ENCODE measurements at places on chromosomes 1 and 21. TPM values are rescaled to one million over a fixed set of nuclear protein-coding genes. Genes with fewer than 3 reads are reported as not detected.
A peak's percentile ranks its signal among the peaks of the same experiment; 100 is the strongest.

Gene HMGCS2
- not detected for total RNA-seq

Gene ACOT11
- 0.90 TPM for total RNA-seq

GRCh38 chr1:29238620-29239002 lies 2.3 kb downstream of the PTPRU start:
- peak overlapping the region; percentile 77 for H3K4me3 ChIP-seq
- no peaks in the 10 kb centered on the region for H3K27me3 ChIP-seq
- no peak for DNase-seq
- peak overlapping the region; percentile 77 for H3K27ac ChIP-seq
- H3K4me1 ChIP-seq: peaks cover 6% of the 10 kb centered on the region

Gene SV2A
- 0.33 TPM for total RNA-seq

GRCh38 chr1:210681158-210681557 lies 352.5 kb downstream of the HHAT start:
- no peaks in the 10 kb centered on the region for H3K4me1 ChIP-seq
- H3K27ac ChIP-seq: no peak overlapping the region
- no peaks in the 10 kb centered on the region for H3K36me3 ChIP-seq
- H3K4me3 ChIP-seq: no peak overlapping the region
- no peaks in the 10 kb centered on the region for H3K27me3 ChIP-seq

- H3K4me3 ChIP-seq: no peak overlapping the region
- peaks cover 21% of the 10 kb centered on the region for H3K27me3 ChIP-seq
- no peak overlapping the region for H3K27ac ChIP-seq
- no peak for DNase-seq
Measured at GRCh38 chr21:45572783-45573451, 30.7 kb upstream of the SLC19A1 start.

Gene AMY2A
- not detected for total RNA-seq

- H3K36me3 ChIP-seq: no peaks in the 10 kb centered on the region
- no peak overlapping the region for H3K4me3 ChIP-seq
- DNase-seq: no peak
- H3K27me3 ChIP-seq: no peaks in the 10 kb centered on the region
- peak overlapping the region; percentile 74 for H3K27ac ChIP-seq
Measured at GRCh38 chr1:2206813-2207487, 12.4 kb upstream of the FAAP20 start.

DNA sequence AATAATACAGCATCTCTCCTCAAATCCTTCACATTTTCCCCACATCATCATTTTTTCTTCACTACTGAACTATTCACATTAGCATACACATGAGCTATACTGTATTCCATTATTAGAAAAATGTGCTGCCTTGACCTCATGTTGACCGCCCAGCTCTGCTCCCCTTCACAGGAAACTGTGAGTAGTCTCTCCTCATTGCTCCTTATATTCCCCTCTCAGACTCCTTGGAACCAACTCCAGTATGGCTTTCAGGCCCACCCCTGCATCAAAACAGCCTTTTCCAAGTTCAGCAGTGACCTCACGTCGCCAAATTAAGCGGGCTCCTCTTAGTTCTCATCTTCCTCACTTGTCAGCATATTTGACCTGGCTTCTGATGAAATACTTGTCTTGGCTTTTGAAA lies 59.2 kb upstream of the SPAG17 start:
- DNase-seq: no peak
- H3K27me3 ChIP-seq: no peaks in the 10 kb centered on the region
- peaks cover 11% of the 10 kb centered on the region for H3K4me1 ChIP-seq
- no peaks in the 10 kb centered on the region for H3K36me3 ChIP-seq
- H3K27ac ChIP-seq: no peak overlapping the region
- no peak overlapping the region for H3K4me3 ChIP-seq

DNA sequence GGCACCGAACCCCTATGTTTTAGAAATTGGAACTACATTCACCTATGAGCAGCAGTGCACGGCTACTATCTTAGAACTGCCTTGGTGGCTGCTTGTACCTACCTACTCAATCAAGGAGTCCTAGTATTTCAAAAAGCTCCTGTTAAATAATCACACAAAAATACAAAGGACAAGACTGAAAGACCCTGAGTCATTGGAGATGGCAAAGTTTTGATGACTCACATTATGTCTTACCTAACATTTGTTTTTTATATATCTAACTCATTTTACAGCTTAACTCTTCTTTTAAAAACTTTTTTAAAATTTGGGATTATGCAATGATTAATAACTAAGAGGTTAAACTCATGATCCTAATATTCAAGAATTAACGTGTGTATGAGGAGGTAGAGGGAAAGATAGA lies 1206.0 kb upstream of the TMPRSS15 start:
- DNase-seq: no peak
- no peaks in the 10 kb centered on the region for H3K36me3 ChIP-seq
- no peak overlapping the region for H3K27ac ChIP-seq
- no peaks in the 10 kb centered on the region for H3K27me3 ChIP-seq

- H3K4me3 ChIP-seq: no peak overlapping the region
- H3K27ac ChIP-seq: no peak overlapping the region
- no peaks in the 10 kb centered on the region for H3K36me3 ChIP-seq
- H3K4me1 ChIP-seq: no peaks in the 10 kb centered on the region
Measured at GRCh38 chr21:35448876-35449599, 399.9 kb upstream of the RUNX1 start.

Gene DCDC2B
- not detected for total RNA-seq

Gene CELA2B
- total RNA-seq: not detected

- no peak for DNase-seq
- no peak overlapping the region for H3K4me3 ChIP-seq
- H3K27ac ChIP-seq: no peak overlapping the region
Measured at GRCh38 chr1:62800825-62801306, 16.9 kb downstream of the ATG4C start.

- H3K27me3 ChIP-seq: no peaks in the 10 kb centered on the region
- no peak overlapping the region for H3K27ac ChIP-seq
- H3K4me1 ChIP-seq: no peaks in the 10 kb centered on the region
- no peak overlapping the region for H3K4me3 ChIP-seq
Measured at GRCh38 chr1:62308606-62309005, 10.6 kb downstream of the KANK4 start.

DNA sequence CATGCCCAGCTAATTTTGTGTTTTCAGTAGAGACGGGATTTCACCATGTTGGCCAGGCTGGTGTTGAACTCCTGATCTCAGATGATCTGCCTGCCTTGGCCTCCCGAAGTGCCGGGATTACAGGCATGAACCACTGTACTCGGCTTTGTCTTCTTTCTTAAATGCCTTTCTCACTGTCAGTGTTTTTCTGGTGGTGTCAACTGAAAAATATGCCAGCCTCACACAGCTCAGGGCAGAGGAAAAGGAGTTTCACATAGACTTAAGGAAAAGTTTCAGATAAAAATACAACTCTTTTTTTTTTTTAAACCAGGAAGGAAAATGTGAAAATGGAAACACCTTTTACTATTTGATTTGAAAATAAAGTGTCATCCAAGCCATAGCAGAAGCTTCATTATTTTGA lies 4.6 kb upstream of the MAB21L3 start:
- H3K27ac ChIP-seq: no peak overlapping the region
- no peaks in the 10 kb centered on the region for H3K36me3 ChIP-seq
- H3K4me3 ChIP-seq: no peak overlapping the region
- no peak for DNase-seq
- H3K27me3 ChIP-seq: no peaks in the 10 kb centered on the region

GRCh38 chr1:30196872-30197638 lies 526.3 kb downstream of the MATN1 start:
- no peaks in the 10 kb centered on the region for H3K4me1 ChIP-seq
- no peak for DNase-seq
- H3K36me3 ChIP-seq: no peaks in the 10 kb centered on the region
- H3K27me3 ChIP-seq: no peaks in the 10 kb centered on the region

- H3K4me3 ChIP-seq: no peak overlapping the region
- DNase-seq: no peak
- H3K36me3 ChIP-seq: no peaks in the 10 kb centered on the region
- H3K27ac ChIP-seq: no peak overlapping the region
- no peaks in the 10 kb centered on the region for H3K4me1 ChIP-seq
Measured at GRCh38 chr21:45638707-45639106, 4.8 kb upstream of the PCBP3 start.

DNA sequence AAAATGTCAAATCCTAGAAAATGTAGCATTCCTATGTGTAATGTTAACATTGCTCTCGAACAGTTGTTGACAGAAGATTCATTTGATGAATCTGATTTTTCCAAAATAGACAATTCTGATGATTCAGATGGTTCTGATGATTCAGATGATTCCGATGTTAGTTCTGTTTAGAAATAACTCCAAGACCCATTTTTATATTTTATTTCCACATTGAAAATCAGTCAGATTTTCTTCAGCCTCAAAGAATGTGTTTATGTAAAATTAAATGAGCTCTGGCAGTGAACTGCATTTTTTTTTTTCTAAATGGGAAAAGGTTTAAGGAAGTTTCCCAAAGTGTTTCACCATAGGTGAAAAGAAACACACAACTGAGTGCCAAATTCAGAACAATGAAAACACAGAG lies 136.5 kb downstream of the TSEN15 start:
- DNase-seq: no peak
- H3K27ac ChIP-seq: no peak overlapping the region
- no peaks in the 10 kb centered on the region for H3K4me1 ChIP-seq
- no peak overlapping the region for H3K4me3 ChIP-seq

Gene TCP10L
- 0.19 TPM for total RNA-seq

DNA sequence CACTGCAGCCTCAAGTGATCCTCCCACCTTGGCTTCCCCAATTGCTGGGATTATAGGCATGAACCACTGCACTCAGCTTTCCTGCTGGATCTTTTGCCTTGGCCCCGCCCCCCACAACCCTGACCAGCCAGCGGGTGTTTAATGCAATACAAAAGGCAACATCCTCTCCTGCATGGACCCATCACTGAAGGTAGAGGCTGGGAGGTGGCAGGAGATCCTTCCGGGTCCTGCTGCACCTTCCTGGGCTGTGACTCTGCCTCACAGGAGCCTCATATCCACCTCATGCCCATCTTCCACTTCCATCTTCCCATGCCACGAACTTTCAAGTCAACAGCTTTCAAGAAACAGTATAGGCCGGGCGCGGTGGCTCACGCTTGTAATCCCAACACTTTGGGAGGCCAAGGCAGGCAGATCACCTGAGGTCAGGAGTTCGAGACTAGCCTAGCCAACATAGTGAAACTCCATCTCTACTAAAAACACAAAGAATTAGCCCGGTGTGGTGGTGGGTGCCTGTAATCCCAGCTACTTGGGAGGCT lies 11.7 kb upstream of the WNT9A start:
- H3K27ac ChIP-seq: no peak overlapping the region
- no peaks in the 10 kb centered on the region for H3K36me3 ChIP-seq
- no peak overlapping the region for H3K4me3 ChIP-seq
- no peak for DNase-seq

DNA sequence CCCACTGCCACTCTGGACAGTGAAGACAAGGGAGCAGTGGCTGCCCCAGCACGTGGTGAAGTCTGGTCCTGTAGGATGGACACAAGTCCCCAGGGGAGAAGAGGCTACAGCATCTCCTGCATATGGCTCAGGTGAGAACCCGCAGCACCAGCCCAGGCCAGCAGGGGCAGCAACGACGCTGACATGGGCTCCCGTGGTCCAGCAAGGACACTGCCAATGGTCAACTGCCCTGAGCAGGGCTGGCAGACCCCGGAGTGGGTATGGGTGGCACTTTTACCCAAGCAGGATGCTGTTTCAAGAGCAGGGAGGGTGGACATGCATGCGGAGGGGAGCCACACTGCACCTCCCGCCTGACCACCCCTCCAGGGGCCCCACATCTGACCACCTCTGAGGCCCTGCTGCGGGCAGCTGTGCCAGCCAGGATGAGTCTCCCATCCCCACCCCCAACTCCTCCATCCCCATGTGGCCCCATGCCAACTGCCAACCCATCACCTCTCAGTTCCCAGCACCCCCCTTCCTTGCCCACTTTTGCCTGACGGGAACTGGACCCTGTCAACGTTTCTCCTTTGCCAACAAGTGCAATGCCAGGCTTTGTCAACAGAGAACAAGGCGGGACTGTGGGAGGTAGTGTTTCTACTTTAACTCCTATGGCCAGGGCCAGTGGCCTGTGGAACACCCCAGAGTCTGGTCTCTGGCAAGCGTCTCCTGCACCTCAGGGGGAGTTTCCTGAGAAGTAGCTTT lies 8.6 kb downstream of the MORN1 start:
- no peaks in the 10 kb centered on the region for H3K4me1 ChIP-seq
- DNase-seq: no peak
- H3K36me3 ChIP-seq: no peaks in the 10 kb centered on the region
- H3K4me3 ChIP-seq: no peak overlapping the region

GRCh38 chr1:31984419-31985347 lies 29.0 kb upstream of the KHDRBS1 start:
- H3K36me3 ChIP-seq: no peaks in the 10 kb centered on the region
- H3K27ac ChIP-seq: no peak overlapping the region
- H3K27me3 ChIP-seq: no peaks in the 10 kb centered on the region
- no peak overlapping the region for H3K4me3 ChIP-seq
- no peaks in the 10 kb centered on the region for H3K4me1 ChIP-seq
- DNase-seq: no peak

DNA sequence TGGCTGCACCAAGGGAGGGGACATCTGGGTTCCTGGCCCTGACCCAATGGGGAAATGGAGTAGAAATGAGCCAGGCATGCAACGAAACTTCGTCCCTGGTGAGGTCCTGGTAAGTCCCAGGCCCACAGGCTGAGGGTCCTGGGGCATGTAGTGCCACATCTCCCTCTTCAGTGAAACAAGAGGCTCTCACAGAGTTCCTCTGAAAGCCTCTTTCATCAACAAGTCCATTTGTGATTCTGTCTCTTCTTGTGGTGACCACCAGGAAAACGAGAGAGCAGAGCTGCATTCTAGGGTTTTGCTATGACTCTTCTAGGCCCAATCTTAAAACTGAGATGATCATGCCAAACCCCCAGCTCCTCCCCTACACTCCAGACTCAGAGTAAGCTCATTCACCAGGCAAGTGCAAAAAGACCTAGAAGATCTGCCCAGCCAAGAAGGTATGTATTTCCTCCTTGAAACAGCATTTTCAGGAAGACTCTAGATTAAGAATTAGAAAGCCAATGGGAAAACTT lies 24.3 kb upstream of the RNF220 start:
- no peaks in the 10 kb centered on the region for H3K36me3 ChIP-seq
- no peaks in the 10 kb centered on the region for H3K4me1 ChIP-seq
- H3K27ac ChIP-seq: no peak overlapping the region
- no peak overlapping the region for H3K4me3 ChIP-seq
- no peak for DNase-seq

All from gastrocnemius medialis (tissue), 4 donors.